Stimulated activated CD4-positive, alpha-beta T cell treated with anti-CD3 and anti-CD28 coated beads, Interleukin-15, amount 100 ng/mL, for 24 hours (primary cell): ENCODE measurements at places on chromosomes 12 and 14.

GRCh38 chr12:68508576-68508975, 102.1 kb upstream of the RAP1B start:
- DNase-seq, result no peak

GRCh38 chr14:52678591-52678990, 16.8 kb downstream of the ERO1A start:
- DNase-seq, result no peak

DNA sequence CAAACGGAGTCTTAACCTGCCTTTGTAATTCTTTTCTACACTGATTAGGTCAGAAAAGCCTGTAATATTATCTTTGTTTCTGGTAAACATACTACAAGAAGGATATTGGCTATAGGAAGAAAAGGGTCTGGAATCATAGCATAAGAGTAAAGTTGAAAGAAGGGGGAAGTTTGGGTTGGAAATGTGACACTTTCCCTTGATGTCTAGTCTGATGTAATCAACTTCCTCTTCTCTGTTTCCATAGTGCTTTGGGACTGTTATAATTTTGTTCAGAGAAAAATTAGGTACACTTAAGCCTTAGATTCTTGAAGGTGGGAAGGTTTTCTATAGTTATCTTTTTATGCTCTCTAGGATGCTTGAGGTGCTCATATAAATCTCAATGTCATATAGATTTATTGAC, 322.2 kb downstream of the AEBP2 start:
- no peak for DNase-seq

- no peak for DNase-seq
These were observed 3.7 kb downstream of the HOXC9 start for GRCh38 chr12:54003625-54004024.

DNA sequence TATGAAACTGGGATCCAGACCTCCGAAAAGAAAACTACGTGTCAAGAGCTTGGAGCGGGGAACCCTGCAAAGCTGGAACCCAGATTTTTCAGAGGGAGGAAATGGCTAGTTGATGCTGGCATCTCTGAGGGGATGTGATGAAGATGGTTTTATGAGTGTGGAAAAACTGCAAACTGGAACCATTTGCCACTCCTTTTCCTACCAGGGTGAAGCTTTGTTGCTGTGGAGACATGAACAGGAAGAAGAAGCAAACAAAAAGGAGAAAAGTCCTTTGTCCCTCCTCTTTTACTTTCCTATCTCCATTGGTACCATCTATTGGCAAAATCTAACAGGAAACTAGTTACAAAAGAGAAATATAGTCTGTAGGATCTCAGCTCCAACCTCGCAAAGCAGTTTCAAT, 39.2 kb downstream of the CDK17 start:
- no peak for DNase-seq

- no peak for DNase-seq
These were observed 28.2 kb upstream of the AMN1 start for GRCh38 chr12:31756977-31757420.

DNA sequence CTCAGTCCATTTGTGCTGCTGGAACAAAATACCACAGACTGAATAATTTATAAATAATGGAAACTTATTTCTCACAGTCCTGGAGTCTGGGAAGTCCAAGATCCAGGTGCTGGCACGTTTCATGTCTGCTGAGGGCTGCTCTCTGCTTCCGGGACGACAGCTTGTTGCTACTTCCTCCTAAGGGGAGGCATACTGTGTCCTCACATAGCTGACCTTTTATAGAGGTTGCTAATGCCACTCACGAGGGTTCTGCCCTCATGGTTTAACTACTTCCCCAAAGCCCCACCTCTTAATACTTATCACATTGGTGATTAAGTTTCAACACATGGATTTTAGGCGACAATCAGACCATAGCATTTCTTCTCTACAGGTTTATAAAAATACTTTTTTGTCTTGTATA, 411.1 kb downstream of the NRXN3 start:
- no peak for DNase-seq

- DNase-seq, result no peak
These were observed 8.9 kb downstream of the STX2 start for GRCh38 chr12:130830246-130830551.

GRCh38 chr12:81758421-81759189, 545 bp downstream of the PPFIA2 start:
- peak; percentile 40 for DNase-seq

DNA sequence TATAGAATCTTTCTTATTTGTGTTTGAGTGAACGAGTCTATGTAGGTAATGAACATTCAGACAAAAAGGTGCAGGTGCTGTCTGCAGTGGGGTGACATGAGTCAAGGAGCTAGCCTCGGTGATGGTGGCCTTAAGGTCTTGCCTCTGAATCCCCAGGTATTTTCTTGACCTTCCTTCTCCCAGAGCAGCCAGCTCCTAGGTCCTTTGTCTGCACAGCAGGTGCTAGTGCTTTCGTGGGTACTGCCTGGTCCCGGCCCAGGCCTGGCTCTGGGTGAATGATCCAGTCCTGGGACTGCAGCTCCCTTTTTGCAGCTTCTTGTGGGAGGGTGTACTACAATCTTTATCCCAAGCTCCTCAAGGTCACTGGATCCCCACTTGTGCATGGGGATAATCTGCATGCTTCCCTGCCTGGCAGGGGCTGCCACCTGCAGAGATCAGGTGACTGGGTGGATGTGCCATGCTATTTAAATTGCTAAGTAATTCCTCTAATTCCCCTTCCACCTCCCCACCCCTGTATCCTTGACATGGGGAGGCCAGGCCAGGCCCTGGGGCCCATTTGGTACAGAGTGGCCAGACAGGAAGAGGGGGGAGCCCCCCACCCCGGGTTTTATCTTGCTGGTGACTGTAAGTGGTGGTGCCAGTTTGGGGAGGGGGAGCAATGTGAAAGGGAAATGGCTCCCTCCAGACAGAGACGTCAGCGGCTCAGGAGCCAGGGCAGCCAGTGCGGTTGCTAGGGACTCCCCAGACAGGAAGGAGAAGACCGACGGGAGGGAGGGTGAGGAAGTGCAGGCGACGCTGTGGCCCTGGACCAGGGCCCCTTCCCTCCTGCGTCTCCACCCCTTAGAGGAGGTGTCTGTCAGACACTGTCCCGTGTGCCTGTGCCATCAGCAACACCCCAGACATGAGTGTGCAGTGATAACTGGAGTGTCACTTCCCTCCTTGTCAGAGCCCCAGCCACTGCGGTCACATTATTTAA, 6.7 kb downstream of the VASH1 start:
- DNase-seq, result peak; percentile 75

- DNase-seq, result no peak
These were observed 83.0 kb downstream of the LRRC9 start for GRCh38 chr14:60002819-60003492.

DNA sequence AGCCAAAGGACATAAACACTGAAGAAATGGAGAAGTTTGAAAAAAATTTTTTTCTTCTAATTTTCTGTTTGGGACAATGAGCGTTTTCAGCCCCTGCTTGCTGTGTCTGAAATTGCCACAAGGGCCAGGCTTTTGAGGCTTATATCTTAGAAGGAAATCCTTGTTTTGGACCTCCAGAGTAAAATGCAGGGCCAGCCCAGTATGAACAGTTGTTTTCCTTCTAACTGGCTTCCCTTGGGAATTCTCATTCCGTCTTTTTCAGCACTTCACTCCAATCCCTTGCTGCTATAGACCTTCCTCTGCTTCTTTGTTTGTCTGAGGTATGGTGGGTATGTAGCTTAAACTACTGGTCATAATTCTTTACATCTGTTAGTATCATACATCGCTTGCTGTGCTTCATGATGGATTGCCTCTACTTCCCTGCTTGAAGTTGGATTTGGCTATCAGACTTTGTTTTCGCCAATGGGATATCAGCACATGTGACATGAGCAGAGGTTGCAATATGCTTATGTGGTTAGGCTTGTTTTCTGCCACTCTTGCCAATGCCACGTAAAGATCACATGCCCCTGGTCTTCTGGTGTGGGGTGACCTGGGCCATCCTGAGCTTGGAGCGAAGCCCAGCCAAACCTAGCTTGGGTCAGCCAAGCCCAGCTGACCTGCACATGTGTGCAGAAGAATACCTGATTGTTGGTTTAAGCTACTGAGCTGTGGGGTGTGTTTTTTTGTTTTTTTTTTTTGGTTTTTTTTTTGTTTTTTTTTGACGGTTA, 64.7 kb downstream of the AVPR1A start:
- no peak for DNase-seq

GRCh38 chr14:62468946-62469345, 576.3 kb downstream of the KCNH5 start:
- no peak for DNase-seq

GRCh38 chr12:112803620-112804282, 12.2 kb downstream of the RPH3A start:
- DNase-seq, result no peak

- DNase-seq, result peak; percentile 45
These were observed 20.0 kb upstream of the FICD start for GRCh38 chr12:108495054-108495453.

DNA sequence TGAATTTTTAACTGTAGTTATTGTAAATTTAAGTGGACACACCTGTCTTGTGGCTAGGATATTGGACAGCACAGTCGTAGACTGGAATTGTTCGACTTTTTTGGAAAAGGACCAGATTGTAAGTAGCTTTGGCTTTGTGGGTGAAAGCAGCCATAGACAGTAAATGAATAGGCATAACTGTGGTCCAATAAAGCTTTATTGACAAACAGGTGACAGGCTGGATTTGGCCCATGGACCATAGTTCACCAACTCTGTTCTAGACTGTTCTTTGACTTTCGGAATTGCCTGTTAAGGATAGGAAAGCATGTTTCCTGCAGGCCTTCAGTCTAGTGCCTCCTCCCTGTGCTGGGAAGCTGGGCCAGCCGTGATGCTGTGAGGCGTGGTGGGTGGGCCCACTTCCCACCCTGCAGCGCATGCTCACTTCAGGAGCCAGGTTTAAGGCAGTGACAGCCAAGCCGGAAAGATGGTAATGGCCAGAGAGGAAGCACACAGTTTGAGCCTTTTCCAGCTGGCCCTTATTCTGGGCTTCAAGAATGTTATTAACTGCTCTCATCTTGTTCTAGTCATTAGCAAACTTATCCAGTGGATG, 51.8 kb downstream of the PPP2R5C start:
- DNase-seq, result peak; percentile 21

DNA sequence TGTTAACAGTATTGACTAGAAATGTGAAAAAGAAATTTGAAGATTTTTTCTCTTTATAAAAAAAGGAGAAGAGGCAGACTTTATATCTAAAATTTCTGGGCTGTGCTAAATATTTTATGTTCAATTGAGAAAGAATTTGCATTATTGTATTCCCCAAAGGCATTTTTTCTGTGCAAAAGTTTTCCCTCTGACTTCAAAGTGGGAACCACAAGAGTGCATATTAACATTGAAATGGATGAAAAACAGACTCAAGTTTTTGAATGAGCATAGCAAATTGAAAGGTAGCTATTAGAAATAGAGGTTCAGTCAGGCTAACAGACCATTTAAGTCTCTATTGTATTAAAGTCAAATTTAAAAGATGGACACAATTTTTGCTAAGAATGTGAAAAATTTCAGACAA, 95.2 kb downstream of the RASSF9 start:
- no peak for DNase-seq

DNA sequence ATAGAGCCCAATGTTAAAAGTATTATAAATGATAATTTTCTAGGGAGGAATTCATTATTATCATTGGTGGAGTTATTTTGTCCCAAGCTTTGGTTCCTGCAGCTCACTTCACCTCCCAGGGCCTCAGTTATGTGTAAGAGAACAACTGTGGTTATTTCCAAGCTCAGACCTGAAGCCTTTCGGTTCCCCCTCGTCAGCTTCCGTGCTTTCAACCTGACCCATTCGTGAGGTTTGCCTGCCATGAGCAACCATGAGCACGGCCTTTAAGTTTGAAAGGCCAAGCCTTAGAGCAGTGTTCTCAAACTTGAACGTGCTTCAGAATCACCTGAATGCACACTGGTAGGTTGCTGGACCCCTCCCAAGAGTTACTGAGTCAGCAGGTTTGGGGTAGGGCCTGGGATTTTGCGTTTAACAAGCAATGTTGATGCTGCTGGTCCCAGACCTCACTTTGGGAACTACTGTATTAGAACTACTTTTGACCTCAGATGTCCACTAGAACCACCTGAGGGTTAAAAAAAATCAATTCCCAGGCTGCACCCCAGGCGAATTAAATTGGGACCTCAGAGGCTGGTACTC, 133.0 kb upstream of the PRMT8 start:
- DNase-seq, result no peak

- DNase-seq, result no peak
These were observed 31.9 kb downstream of the CACNA2D4 start for GRCh38 chr12:1886396-1887008.

- no peak for DNase-seq
These were observed 67.8 kb downstream of the CHGA start for GRCh38 chr14:92990456-92991430.
